Metanephros (tissue), 2 donors: ENCODE measurements at places on chromosomes 16 and 17. TPM values are rescaled to one million over a fixed set of nuclear protein-coding genes. Genes with fewer than 3 reads are reported as not detected.

Gene AANAT
- 0.41 TPM for total RNA-seq

Gene SULT1A2
- 0.47 TPM for total RNA-seq

Gene MRM3
- total RNA-seq: 39.4 TPM

Gene IGF2BP1
- 4.3 TPM for total RNA-seq

Gene ASPA
- total RNA-seq: 19.1 TPM

Gene CIITA
- total RNA-seq: 15.3 TPM

Gene MIEN1
- 12.8 TPM for total RNA-seq

Gene MAPT
- 8.3 TPM for total RNA-seq

Gene USH1G
- total RNA-seq: 0.64 TPM

Gene NOD2
- total RNA-seq: 2.8 TPM

Gene LGALS9B
- not detected for total RNA-seq

Gene NHERF2
- total RNA-seq: 109 TPM

Gene CD300LG
- total RNA-seq: 1.2 TPM

Gene GNGT2
- total RNA-seq: 0.41 TPM

Gene MYCBPAP
- total RNA-seq: 2.9 TPM

Gene KCNJ18
- not detected for total RNA-seq

Gene CIAPIN1
- total RNA-seq: 47.7 TPM

Gene KRTAP4-4
- total RNA-seq: not detected

Gene CES4A
- total RNA-seq: 6.5 TPM

Gene CASKIN1
- total RNA-seq: 1.6 TPM

Gene MYH1
- total RNA-seq: 1.5 TPM

Gene PSMB3
- total RNA-seq: 125 TPM

Gene CEP20
- 34.0 TPM for total RNA-seq

Gene CEP112
- total RNA-seq: 19.3 TPM

Gene KRTAP4-9
- not detected for total RNA-seq

Gene TBC1D26
- total RNA-seq: 0.99 TPM

Gene ITGA2B
- 9.3 TPM for total RNA-seq

Gene SOX9
- 9.7 TPM for total RNA-seq

Gene FCSK
- 19.1 TPM for total RNA-seq

Gene IRX3
- total RNA-seq: 18.9 TPM

Gene NT5C3B
- total RNA-seq: 70.8 TPM

Gene TNFRSF13B
- not detected for total RNA-seq

Gene ABCC12
- total RNA-seq: not detected

Gene TACO1
- 17.5 TPM for total RNA-seq

Gene TRPV3
- total RNA-seq: 0.64 TPM

Gene MT1F
- 15.8 TPM for total RNA-seq

Gene CD300LB
- 0.82 TPM for total RNA-seq

Gene SHISA9
- total RNA-seq: 4.8 TPM

Gene CD300E
- 1.1 TPM for total RNA-seq

Gene TNS4
- total RNA-seq: 0.35 TPM

Gene CCL17
- 1.1 TPM for total RNA-seq

Gene FLYWCH2
- 44.1 TPM for total RNA-seq

Gene CHAD
- total RNA-seq: 0.12 TPM

Gene PNMT
- total RNA-seq: 3.7 TPM

Gene KRTAP2-1
- total RNA-seq: not detected
